ENCODE measurements at places on chromosomes 16 and 17. TPM values are rescaled to one million over a fixed set of nuclear protein-coding genes. Genes with fewer than 3 reads are reported as not detected.

Gene SLC35B1
- 56.6 TPM for total RNA-seq

Gene HOXB2
- total RNA-seq: 61.9 TPM

Gene ZNF423
- total RNA-seq: 8.4 TPM

Gene GP2
- 0.94 TPM for total RNA-seq

Gene CCNF
- 2.9 TPM for total RNA-seq

Gene KLHL10
- 0.28 TPM for total RNA-seq

Gene DUS1L
- total RNA-seq: 84.8 TPM

Gene CX3CL1
- total RNA-seq: 46.4 TPM

Gene MPV17L
- 11.8 TPM for total RNA-seq

Gene CAPN15
- total RNA-seq: 52.9 TPM

Gene SOCS3
- 110 TPM for total RNA-seq

Gene TBC1D24
- total RNA-seq: 25.7 TPM

Gene APOBR
- total RNA-seq: 3.2 TPM

Gene CEP295NL
- total RNA-seq: 3.6 TPM

Gene ANKS3
- total RNA-seq: 27.6 TPM

Gene ANKRD40CL
- not detected for total RNA-seq

Gene DBNDD1
- total RNA-seq: 16.3 TPM

Gene DLX4
- total RNA-seq: 0.44 TPM

Gene SPEM2
- total RNA-seq: not detected

Gene MYH8
- total RNA-seq: 0.28 TPM

Gene WNT9B
- total RNA-seq: 5.3 TPM

Gene KRT12
- not detected for total RNA-seq

Gene ZNF267
- total RNA-seq: 18.3 TPM

Gene TBC1D3H
- not detected for total RNA-seq

Gene TBC1D3C
- total RNA-seq: not detected

Gene MMP28
- 4.5 TPM for total RNA-seq

Gene SSTR5
- total RNA-seq: 6.7 TPM

Gene FAM83G
- 8.0 TPM for total RNA-seq

Gene KIF18B
- total RNA-seq: 0.44 TPM

Gene KRT40
- total RNA-seq: not detected

Gene CCL16
- 0.79 TPM for total RNA-seq

Gene MSL1
- total RNA-seq: 75.4 TPM

Gene SNAI3
- 2.3 TPM for total RNA-seq

Gene ACSM2A
- total RNA-seq: 59.3 TPM

Gene TMEM114
- total RNA-seq: not detected

Gene AKTIP
- total RNA-seq: 44.5 TPM

Gene KCNG4
- not detected for total RNA-seq

Gene HSD17B2
- 0.79 TPM for total RNA-seq

Gene MMP2
- 101 TPM for total RNA-seq

Gene C17orf78
- total RNA-seq: not detected

Gene ALDH3A2
- 75.0 TPM for total RNA-seq

Gene LRRC46
- 0.91 TPM for total RNA-seq

Gene ADAD2
- 0.72 TPM for total RNA-seq

Gene SRL
- total RNA-seq: 3.3 TPM

Gene CARD14
- 1.7 TPM for total RNA-seq

Gene IGF2BP1
- total RNA-seq: 1.3 TPM

Gene KRT20
- not detected for total RNA-seq

Gene ZG16
- total RNA-seq: not detected

Gene KRTAP3-2
- not detected for total RNA-seq

Gene NOD2
- 3.6 TPM for total RNA-seq

Gene KRT33A
- not detected for total RNA-seq

Measured in kidney (tissue), 22 donors.